ENCODE measurements at places on chromosomes 13 and 19.

- no peak for DNase-seq
These were observed 988 bp downstream of the LRRC4B start for GRCh38 chr19:50567052-50567841.

GRCh38 chr19:58531034-58531840 lies 11.6 kb upstream of the ZBTB45 start:
- no peak for DNase-seq

GRCh38 chr13:45511310-45512097 lies 46.8 kb downstream of the COG3 start:
- DNase-seq: peak; percentile 76

GRCh38 chr13:44374348-44374712 lies 706 bp downstream of the SERP2 start:
- no peak for DNase-seq

DNA sequence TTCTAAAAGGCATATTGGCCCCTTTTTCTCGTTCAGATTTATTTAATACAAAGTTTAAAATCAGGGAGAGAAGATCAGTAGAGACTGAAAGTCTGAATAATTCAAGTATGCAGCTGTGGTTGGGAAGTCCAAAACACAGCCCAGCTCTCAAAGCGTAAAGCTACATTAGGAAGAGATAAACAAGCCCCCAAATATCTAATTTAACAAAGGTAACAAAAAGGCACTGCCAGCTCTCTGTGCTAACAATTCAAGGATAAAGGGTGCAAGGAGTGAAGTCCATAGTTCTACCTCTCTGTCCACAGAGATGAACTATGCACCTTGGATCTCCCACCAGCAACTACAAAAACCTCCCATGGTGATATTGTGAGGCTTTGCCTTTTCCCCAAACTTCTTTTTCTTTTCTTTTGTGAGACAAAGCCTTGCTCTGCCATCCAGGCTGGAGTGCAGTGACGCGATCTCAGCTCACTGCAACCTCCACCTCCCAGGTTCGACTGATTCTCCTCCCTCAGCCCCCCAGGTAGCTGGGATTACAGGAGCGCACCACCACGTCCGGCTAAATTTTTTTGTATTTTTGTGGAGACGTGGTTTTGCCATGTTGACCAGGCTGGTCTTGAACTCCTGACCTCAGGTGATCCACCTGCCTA lies 104.4 kb downstream of the LHFPL6 start:
- no peak for DNase-seq

DNA sequence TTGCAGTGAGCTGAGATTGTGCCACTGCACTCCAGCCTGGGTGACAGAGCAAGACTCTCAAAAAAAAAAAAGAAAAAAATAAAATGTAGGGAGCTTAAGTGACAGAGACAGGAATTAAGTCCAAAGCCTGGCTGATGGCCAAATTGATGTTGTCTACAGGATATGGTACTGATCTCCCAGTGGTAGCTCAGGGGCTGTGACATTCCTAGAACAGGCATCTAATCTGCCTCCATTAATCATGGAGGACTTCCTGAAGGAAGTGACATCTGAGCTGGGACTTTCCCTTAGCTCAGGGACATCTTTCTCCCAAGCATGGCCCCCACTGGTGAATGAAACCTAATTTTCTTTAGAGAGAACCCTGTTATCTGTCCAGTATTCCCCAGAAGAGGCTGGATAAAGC lies 11.4 kb upstream of the EDDM13 start:
- DNase-seq: no peak

DNA sequence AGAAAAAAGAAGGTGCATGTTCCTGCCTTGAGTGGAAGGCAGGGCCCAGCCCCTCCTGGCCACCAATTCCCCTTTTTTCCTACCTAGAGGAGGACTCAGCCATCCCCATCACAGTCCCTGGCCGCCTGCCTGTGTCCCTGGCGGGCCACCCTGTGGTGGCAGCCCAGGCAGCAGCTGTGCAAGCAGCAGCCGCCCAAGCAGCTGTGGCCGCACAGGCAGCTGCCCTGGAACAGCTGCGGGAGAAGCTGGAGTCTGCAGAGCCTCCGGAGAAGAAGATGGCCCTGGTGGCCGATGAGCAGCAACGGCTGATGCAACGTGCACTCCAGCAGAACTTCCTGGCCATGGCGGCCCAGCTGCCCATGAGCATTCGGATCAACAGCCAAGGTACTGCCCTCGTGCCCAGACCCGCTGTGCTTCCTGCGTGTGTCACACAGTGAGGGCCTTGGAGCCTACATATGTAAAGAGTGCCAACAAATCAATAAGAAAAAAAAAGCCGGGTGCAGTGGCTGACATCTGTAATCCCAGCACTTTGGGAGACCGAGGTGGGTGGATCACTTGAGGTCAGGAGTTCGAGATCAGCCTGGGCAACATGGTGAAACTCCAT lies 17.6 kb upstream of the WDR18 start:
- no peak for DNase-seq

GRCh38 chr13:20230913-20231838 lies 943 bp downstream of the GJB6 start:
- no peak for DNase-seq

DNA sequence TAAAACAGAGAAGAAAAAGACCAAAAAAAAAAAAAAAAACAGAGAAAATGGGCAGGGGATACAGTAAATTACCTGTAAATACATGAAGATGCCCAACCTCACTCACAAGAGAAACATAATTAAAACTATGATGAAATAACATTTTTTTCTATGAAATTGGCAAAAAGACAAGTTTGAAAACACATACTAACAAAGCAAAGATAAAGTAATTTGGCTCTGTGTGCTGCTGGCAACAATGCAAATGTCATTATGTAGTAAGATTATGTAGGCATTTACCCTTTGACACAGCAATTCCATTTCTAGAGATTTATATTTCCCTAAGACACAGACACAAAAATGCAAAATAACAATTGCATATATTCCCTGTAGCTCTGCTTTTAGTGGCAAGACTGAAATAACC lies 20.2 kb downstream of the ZC3H13 start:
- DNase-seq: no peak

DNA sequence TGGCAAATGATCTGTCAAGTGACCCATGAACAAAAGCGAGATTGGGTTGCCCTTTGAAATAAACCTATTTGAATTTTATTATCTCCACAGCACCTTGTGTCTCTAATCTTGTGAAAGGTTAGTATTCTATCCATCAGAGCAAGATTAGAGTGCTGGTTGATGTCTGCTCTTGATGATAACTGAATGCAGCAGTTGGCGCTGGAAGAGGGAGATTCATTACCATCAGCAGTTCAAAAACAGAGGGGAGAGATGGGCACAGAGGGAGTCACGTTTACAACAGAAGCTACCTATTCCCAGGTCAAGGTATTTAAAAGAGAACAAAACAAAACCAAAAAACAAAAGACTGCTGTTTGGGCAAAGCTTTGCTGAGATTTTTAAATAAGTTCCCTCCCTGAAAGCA lies 588.1 kb downstream of the GPC6 start:
- DNase-seq: no peak

DNA sequence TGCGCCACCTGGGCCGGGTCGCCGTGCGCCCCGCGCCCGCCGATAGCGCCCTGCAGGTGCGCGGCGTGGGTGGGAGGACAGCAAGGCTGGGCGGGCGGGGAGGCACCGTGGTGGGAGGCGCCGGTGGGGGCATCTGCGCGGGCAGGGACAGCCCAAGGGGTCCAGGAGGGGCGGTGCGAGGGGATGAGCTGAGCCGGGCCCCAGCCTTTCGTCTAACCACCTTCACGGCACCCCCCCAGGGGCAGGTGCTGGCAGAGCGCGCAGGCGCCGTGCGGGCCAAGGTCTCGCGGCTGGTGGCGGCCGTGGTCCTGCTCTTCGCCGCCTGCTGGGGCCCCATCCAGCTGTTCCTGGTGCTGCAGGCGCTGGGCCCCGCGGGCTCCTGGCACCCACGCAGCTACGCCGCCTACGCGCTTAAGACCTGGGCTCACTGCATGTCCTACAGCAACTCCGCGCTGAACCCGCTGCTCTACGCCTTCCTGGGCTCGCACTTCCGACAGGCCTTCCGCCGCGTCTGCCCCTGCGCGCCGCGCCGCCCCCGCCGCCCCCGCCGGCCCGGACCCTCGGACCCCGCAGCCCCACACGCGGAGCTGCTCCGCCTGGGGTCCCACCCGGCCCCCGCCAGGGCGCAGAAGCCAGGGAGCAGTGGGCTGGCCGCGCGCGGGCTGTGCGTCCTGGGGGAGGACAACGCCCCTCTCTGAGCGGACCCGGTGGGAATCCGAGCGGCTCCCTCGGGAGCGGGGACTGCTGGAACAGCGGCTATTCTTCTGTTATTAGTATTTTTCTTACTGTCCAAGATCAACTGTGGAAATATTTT lies 3.1 kb downstream of the KISS1R start:
- DNase-seq: peak; percentile 45

DNA sequence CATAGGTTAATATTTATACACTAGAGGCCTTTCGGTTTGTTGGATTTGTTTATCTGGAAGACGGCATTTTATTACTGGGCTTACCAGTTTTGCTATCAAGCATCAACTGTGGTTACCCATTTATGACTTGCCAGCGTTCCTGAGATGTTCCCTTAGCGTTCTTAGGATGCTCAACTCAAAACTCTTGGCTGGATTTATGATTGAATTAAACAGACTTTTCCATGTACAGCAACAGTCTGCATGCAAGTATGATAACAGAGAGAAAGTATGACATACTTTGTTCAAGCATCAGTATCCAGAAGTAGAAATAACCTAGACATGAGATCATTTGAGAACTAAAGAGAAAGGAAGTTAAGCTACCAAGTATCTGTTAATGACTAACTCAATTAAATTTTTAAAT lies 29.9 kb upstream of the RNF113B start:
- no peak for DNase-seq

DNA sequence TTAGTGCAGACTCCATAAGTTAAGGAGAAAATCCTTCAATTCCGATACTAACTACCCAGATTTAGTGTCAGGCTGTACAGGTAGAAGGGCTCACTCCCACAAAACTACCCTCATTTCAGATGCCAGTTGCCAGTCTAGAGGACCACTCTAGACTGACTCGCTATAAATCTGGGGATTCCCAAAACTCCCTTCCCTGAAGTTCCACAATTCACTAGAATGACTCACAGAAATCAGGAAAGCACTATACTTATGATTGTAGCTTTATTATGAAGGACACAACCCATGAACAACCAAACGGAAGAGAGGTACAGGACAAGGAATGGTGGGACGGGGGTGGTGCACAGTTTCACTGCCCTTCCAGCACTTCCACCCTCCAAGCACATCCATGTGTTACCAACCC lies 321.2 kb downstream of the DIAPH3 start:
- DNase-seq: no peak

- DNase-seq: no peak
These were observed 8.7 kb downstream of the MARCHF2 start for GRCh38 chr19:8421484-8422461.

DNA sequence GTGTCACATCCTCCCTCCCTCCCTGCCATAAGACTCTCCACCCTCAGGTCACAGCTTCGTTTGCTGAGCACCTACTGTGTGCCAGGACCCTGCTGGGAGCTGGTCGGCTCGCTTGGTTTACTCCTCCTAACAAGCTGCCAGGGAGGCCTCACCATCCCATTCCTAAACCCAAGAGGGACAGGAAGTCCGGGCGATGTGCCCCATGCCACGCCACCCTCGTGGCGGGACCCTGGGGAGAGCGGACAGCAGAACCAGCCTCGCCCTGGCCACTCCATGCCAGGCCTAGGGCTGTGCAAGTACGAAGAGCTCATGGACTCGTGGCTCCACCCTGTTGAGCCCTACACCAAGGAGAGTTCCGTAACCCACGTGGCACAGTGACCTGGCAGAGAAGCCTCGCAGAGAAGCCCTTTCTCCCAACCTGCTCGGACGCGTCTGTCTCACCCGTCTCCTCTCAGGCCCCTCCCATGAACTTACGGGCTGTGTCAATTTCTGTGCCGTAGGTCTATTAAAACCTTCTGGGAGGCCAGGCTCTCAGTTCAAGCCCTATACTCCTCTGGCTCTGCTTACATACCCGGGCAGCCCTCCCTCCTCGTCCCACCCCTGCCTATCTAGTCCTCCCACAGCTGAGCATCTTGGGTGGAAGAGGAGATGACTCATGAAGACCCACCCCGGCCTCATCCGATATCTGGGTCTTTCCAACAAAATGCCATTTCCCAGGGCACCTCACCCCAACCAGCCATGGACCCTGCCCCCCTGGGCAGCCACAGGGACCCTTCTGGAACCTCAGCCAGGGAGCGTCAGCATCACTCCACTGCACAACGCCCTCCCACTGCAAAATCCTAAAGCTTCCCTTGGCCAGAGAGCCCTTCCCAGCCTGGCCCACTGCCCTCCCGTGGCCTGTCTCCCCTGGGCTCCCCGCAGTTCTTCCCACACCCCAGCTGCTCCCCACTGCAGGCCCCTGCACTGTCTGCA lies 2.6 kb downstream of the UBXN6 start:
- no peak for DNase-seq

DNA sequence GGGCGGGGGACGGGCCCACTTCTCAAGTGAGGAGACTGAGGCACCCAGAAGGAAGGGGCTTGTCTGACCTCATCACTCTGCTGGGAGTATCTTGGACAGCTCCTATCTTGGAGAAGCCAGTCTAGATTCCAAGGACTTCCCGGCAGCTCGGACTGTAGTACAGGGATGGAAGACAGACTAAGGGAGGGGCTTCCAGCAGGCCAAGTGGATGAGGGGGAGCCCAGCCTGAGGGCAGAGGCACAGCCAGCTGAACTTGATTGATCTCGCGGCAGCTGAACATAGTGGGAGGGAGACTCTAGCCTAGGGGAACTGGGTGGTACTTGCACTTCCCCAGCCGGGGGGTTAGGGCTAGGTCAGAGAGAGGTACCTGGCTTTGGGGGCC lies 711 bp downstream of the CILP2 start:
- DNase-seq: no peak

DNA sequence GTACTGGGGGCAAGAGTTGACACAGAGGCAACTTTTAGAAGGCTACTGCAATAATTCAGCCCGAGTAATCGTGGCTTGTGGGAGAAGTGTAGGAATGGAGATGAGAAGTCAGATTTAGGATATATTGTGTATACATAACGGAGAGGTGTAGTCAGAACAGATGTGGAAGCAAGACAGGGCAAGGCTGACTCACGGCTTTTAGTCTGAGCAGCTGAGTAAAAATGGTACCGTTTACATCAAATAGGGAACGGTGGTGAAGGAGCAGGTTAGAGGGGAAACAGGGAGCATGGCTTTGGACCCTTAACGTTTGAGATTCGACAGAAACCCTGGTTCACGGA lies 796 bp upstream of the LSM14A start:
- no peak for DNase-seq

GRCh38 chr13:20128459-20128931 lies 32.4 kb downstream of the GJA3 start:
- DNase-seq: no peak

DNA sequence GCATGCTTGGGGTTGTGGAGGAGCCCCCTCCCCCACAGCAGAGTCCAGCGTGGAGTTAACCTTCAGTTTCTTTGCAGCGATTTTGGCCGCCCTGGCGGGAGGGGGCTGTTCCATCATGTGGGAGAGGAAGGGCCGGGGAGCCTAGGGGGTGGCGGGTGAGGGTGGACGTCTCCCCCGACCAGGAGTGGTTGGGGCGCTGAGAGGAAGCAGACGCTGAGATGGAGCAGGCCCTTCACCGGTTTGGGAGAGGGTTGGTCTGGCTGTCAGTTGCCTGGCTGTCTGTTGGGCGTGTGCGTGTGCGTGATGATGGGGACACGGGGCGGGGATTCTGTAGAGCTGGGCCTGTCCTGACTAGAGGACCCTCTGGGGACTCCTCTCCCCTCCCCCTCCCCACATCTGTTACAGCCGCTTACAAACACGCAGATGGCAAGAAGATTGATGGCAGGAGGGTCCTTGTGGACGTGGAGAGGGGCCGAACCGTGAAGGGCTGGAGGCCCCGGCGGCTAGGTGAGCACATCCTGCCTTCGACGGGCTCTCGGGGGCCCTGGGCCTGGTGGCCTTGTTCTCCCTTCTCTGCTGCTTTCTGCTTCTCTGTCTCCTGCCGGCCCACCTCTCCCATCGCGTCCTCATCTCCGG lies 9.8 kb upstream of the LIN7B start:
- no peak for DNase-seq

GRCh38 chr13:44591316-44591715 lies 15.2 kb upstream of the TSC22D1 start:
- no peak for DNase-seq

All from suppressor macrophage (primary cell).